Fibroblast of skin of right quadriceps (primary cell): ENCODE measurements at places on chromosomes 12 and 14.

GRCh38 chr12:3589745-3590144 is 98.7 kb downstream of the PRMT8 start:
- no peak for DNase-seq

GRCh38 chr12:12305568-12306300 is 38.9 kb upstream of the LRP6 start:
- no peak for DNase-seq

- DNase-seq: no peak
These were observed 73.9 kb downstream of the PPP1R36 start for GRCh38 chr14:64623554-64624165.

DNA sequence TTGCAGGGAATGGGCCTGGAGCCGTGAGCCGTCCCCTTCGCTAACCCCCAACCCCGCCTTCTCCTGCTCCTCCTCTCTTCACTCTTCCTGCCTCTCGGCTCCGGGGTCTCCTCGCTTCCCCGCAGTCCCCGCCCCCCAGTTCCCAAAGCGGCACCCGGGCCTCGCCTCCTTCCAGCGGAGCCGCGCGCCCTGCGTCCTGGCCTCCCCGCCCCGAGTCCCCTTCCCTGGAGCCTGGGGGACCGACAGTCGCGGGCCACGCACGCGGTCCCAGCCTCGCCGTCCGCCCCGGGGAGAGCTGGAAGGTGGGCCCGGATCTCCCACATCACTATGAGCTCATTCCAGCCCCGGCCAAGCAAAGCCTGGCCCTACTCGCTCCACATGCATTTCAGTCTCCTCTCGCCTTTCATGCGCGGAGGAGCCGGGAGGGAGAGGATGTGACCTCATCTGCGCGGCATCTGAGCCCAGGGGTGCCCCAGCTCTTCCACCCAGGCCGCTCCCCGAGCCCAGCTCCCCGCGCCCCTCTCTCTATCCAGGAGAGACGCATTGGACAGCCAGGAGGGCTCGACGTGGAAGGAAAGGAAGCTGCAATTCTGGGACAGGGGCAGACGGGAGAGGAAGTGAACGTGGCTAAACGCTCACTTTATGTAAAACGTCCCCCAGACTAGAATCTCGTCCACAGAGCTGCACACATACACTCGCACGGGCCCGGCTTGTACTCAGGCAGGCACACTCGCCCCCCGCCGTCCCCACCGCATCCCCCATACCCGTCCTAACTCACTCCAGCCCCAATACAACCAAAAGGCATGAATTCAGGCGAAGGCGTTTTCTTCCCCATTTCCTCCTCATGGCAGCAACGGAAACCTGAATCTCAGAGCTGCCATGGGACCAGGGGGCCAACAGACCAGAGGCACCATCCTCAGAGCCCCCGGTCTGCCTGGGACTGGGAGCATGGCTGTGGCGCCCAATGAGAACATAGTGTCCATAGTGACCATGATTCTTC is 108.7 kb upstream of the CCND2 start:
- peak; percentile 90 for DNase-seq

GRCh38 chr12:19382111-19382526 is 57.2 kb upstream of the AEBP2 start:
- peak; percentile 86 for DNase-seq

DNA sequence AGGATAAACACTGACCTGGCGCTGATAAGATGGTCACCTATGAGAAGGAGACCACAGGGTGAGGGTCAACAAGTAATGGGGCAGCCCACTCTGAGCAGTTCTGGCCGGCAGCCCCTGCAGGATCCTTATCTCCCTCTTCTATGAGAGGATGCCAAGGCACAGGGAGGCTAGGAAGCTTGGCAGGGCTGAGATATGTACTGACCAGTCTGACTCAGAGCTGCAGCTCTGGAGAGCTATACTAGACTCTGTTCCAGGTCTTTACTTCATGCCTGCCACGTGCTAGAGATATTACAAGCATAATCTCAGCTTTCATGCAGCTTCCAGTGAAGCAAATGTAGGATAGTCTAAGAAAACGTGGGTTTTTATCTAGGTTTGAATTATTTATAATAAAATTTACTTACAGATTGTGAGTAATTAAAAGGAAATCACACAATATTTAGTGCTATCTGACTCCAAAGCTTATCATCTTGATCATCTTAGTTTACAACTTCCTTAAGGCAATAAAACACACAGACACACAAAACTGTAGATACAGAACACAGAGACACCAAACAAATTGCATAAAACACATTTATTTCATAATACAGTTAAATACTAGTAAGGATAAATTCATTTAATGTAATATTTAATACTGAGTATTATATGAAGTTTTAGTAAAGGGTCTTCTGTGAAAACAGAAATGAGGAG is 32.3 kb downstream of the GIT2 start:
- no peak for DNase-seq

GRCh38 chr12:122412851-122413433 is 9.5 kb downstream of the CLIP1 start:
- DNase-seq: no peak

DNA sequence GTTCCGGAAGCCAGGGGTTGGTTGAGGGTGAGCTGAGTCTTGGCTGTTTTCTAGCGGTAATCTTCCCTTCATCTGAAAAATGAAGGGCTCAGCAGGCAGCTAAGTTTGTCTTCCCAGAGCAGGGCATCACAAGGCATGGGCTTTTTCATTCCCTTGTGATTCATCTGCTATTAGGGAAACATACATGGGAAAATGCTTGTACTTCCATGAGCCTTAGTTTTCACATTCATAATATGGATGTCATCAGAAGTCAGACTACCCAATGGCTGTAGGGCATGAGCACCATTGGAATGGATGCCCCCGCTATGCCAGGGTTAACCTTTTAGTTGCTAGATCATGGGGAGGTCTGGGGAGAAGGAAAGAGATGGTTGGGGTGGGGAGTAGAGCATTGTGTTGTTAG is 18.7 kb downstream of the HELB start:
- DNase-seq: no peak

DNA sequence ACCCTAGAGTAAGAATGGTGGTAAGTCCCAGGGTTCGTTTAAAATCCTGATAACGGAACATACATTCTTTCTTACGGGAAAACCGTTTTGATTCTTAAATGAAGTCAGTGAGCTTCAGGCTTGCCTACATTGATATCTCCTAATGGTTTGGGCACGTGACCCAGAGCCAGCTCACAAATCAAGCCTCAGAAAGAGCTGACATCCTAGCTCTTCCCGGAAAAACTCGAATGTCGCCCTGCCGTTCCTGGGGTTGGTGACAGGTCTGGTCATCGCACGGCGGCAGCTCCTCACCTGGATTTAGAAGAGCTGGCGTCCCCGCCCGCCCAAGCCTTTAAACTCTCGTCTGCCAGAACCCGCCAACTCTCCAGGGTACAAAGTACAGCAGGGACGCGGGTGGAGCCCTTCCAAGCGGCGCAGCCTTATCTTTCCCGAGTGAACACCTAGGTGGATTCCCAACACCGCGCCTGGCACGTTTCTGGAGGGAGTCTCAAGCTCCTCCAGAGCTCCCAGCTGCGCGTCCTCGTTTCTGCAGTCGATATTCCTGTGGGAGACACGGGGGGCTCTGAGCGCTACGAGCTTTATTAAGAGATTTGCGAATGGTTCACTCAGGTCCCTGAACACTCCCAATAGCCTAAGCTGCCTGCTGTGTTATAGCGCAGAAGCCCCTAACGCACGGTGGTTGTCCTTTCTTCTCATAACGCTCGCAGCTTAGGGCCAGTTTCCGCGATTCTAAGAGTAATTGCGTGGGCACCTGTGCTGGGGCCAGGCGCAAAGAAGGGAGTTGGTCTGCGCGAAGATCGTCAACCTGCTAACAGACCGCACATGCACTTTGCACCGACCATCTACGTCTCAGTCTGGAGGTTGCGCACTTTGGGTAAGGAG is at the start of gene SSTR1:
Gene SSTR1 (plus strand): TSS at position 169 of the 882 bp plus-strand sequence. CDS start 1,486 bp downstream, outside the sequence.
- no peak for DNase-seq

DNA sequence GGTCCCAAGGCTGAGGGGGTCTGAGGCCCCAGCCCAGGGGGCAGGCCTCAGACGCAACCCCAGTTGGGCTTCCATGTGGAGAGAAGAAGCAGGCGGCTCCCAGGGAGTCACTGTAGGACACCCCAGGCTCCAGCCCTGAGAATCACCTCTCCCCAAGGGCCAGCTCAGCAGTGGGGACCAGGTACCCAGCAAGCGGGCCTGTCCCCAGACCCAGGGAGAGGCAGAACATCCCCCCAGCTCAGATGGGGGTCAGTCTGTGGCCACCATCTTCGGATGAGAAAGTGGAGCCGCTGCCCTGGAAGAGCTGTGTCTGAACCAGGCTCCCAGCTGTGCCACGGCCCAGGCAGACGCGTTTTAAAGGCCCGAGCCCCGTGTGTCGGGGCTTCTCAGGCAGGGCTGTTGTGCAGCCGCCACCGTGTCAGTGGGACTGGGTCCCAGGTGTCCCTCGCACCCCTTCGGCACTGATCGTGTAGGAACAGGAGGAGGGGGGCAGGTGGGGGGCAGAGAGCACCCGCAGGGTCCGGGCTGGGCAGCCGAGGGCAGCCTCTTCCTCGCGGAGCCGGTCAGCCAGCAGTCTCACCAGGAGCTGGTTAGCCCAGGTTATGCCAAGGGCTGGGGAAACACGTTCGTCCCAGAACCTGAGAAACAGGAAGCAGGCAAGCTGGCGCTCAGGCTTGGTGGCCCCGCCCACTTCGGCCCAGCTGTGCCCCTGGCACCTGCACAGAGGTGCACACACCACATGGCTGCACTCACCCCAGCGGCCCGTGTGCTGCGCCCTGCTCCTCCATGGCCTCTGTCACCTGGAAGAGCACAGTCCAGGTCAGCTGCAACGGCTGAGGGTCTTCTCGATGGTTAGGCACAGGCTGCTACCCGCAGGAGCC is 16.6 kb downstream of the XRCC3 start:
- DNase-seq: no peak

GRCh38 chr12:46339051-46339450 is 33.5 kb downstream of the SLC38A2 start:
- no peak for DNase-seq

DNA sequence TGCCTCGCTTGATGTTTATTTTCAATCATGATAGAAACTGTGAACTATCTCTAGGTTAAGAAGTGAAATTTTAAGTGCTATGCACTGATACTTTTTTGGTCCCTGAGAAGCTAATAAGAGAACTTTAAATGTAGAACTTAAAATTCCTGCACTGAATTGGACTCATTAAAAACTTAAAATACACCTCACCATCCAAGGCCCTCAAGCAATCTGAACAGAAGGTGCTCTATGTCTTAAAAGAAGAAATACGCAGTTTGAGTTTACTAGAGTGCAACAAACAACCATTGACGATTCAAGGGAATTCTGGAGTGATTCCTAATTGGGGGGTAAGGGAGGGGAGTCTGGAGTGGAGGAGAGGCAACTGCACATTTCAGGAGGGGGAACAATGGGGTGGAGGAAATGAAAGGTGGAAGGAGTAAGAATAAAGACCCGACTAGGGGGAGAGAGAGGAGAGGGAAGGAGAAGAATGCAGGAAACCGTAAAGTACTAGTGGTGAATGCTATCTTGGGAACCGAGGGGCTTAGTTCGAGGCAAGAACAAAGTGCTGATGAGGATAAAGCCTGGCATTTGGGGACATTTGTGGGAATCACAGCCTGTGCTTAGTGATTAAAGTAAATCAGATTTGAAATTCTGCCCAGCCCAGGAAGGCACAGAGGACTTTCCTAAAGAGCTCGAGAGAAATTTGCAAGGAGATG is 389.7 kb downstream of the AACS start:
- DNase-seq: no peak

- no peak for DNase-seq
These were observed 136.0 kb upstream of the C14orf180 start for GRCh38 chr14:104443391-104444158.

DNA sequence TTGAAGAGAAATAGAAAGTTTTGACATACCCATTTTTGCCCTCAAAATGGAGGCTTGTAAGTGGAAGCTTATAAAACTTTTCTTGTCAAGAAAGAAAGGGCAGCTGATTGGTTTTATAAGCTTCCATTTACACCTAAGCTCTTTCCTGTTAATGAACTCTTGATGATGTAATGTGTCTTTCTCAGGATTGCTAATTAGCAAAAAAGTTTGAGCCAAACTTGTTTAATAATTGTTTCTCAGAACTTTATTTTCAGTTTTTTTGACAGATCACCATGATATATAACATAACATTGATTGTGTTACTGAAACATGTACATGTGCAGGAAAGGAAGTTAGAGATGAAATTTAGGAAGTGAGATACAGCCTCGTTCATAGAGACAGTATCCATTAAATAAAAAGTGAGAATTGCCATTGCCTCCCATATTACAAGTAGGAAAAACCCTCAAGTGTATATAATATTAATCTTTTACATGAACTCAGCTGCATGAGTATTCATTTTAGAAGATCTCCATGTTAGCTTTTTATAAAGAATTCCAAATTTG is 26.8 kb downstream of the RIC8B start:
- no peak for DNase-seq

DNA sequence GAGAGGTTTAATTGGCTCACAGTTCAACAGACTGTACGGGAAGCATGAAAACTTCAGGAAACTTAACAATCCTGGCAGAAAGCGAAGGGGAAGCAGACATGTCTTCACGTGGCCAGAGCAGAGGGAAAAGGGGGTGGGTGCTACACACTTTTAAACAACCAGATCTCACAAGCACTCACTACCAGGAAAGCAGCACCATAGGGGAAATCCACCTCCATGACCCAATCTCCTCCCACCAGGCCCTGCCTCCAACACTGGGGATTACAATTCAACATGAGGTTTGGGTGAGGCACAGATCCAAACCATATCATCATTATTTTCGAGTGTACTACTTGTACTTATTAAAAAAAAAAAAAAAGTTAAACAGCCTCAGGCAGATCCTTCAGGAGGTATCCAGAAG is 29.9 kb downstream of the RXYLT1 start:
- no peak for DNase-seq

- no peak for DNase-seq
These were observed 5.0 kb upstream of the DDX47 start for GRCh38 chr12:12807970-12808702.

DNA sequence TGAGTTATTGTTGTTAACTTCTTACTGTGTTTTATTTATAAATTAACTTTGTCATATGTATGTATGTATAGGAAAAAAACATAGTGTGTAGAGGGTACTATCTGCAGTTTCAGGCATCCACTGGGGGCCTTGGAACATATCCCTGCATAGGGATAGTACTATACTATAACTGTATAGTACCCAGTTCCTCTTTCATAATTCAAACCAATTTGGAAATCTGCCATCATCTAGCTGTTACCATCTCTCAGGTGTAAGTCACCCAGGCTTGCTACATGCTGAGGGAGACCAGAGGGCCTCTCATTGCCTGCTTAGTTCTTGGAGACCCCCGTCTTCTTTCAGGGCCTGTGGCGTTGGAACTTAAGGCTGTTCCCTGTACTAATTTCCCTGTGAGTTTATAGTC is 12.9 kb upstream of the DCD start:
- no peak for DNase-seq

DNA sequence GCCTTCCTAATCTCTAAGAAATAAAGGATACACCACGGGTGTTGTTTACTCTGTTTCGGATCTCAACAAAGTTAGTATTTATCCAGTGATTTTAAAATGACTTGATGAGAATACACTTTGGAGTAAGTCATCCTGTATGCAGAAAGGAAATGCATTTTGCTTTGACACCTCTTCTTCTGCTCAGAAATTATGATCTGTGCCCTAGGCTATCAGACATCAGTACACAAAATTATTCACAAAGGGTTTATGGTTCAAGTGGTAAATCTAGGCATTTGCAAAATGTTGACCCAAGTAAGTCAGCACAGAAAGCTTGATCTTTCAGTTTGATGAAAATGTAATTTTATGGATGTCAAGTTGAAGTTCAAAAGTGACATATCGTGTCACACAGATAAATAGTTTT is 248.5 kb downstream of the ATP23 start:
- no peak for DNase-seq
